ENCODE measurements at places on chromosomes 3 and 15.
A peak's percentile ranks its signal among the peaks of the same experiment; 100 is the strongest.

DNA sequence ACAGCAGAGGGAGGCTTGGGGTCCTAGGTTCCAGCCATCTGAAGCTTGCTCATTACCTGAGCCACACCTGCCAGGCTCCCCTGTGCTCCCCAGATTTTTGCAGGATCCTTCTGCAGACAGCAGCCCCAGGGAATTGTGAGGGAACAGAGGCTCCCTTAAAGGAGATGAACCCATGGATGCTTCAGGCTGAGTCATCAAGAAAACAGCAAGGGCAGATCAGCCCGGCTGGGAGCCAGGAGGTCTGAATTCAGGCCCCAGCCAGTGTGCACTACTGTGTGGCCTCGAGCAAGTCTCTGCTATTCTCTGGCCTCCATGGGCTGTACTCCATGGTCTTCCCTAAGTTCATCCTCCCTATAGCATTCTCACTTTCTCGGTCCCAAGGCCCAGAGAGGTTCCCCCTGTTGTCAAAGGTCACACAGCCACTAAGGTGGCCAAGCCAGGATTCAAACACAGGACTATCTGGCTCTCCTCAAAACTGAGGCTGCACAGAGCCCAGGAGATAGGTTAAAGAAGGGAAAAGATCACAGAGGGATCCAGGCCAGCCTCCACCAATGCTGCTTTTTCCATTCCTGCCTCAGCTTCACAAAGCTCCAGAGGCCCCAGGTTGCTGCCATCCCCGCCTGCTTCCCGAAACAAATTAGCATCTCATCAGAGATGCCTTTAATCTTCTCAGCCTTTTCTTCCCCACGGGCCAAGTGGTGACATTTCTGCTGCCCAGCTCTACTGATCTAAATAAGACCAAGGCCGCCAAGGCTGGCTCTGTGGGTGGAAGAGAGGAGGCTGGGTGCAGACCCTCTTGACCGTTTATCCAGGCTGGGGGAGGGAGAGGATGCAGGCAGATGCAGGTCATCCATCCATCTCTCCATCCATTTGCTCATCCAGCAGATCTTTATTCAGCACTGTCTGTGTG lies 21.2 kb upstream of the GRIP2 start:
- peak; percentile 60 for DNase-seq

- peak; percentile 57 for DNase-seq
These were observed 54.6 kb downstream of the STAC start for GRCh38 chr3:36434687-36435426.

GRCh38 chr3:127717357-127718244 lies 44.8 kb downstream of the ABTB1 start:
- DNase-seq: peak; percentile 86

DNA sequence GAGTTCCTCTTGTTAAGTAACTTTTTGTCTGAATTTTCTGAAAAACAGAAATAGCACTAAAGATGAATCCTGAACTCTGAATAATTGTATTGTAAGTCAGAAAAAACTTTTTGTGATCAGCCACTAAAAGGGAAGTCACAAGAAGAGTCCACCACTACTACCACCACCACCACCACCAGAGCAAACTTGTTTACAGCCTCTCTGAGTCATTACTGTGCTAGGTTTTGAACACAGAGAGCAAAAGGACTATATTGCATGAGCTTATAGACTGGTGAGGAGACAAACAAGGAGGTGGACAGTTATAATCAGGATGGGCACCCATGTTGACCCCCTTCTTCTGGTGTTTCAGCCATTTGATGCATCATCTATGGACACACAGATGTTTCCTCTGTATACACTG lies 141.7 kb downstream of the IL5RA start:
- DNase-seq: no peak

- DNase-seq: peak; percentile 50
These were observed 44.7 kb downstream of the CD200 start for GRCh38 chr3:112377568-112378071.

DNA sequence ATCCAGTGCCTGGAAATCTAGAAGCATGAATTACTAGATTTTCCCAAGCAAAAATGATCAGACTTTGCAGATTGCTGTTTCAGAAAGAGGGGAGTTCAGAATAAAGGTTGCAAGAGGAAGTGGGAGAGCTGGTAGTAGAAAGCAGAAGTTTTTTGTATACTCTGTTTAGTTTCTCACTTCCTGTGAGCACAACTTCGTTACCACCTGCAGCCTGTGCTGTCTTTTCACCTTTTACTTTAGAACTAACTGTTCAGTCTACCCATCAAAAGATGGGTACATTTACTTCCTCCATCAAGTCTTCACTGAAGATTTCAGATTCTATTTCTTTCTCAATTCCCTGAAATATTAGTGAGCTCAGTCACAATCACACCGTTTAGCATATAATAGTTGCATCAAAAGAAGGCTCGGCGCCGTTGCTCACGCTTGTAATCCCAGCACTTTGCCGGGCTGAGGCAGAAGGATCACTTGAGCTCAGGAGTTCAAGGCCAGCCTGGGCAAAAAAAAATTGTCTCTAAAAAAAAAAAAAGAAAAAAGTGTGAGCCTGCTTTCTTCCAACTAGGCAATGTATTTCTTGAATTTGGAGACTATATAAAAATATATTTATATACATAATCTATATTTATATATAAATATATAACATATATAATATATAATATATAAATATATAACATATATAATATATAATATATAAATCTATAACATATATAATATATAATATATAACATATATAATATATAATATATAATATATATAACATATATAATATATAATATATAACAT lies 1.8 kb upstream of the CEP97 start:
- DNase-seq: no peak

DNA sequence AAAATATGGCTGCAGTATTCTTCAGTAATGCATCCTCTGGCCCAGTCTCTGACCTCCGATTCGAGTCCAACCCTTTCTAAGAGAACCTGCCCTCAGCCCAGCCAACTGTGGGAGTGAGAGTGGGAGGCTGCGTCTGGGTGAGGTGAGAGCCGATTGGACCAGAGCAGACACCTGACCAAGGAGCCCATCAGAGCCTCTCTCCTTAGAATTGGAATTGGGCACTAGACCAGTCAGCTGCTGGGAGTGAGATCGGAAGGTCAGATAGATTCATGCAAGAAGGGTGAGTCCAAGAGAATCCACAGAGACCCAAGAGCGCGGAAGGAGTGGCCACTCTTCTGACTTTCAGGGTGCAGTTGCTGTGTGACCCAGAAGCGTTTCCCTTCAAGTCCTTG lies 10.2 kb downstream of the RASL12 start:
- DNase-seq: no peak

- no peak for DNase-seq
These were observed 50.3 kb upstream of the TCF12 start for GRCh38 chr15:56868170-56868569.

GRCh38 chr15:70014860-70015490 lies 82.7 kb downstream of the TLE3 start:
- DNase-seq: no peak

GRCh38 chr3:142424754-142425153 lies 23.1 kb downstream of the XRN1 start:
- DNase-seq: no peak

- DNase-seq: no peak
These were observed 59.6 kb downstream of the DLG1 start for GRCh38 chr3:197238842-197239241.
